ENCODE measurements at places on chromosomes 5 and 9.

DNA sequence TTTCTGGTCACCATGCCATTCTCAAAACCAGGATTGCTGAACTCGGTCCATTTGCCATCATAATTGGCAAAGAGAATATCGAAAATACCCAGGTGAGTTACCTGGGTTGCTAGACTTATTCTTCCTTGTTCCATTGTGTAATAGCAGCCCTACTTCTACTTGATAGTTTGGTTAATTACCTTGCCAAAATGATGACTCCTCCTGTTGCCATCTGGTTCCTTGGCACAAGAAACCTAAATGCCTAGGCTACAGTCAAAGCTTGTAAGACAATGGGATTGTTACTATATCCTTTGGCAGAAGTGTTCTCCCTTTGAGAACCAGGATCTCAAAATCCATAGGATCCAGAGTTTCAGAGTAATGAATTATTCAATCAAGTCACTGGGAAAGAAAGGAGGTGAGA is 373.2 kb upstream of the ACTBL2 start:
- no peak for DNase-seq

DNA sequence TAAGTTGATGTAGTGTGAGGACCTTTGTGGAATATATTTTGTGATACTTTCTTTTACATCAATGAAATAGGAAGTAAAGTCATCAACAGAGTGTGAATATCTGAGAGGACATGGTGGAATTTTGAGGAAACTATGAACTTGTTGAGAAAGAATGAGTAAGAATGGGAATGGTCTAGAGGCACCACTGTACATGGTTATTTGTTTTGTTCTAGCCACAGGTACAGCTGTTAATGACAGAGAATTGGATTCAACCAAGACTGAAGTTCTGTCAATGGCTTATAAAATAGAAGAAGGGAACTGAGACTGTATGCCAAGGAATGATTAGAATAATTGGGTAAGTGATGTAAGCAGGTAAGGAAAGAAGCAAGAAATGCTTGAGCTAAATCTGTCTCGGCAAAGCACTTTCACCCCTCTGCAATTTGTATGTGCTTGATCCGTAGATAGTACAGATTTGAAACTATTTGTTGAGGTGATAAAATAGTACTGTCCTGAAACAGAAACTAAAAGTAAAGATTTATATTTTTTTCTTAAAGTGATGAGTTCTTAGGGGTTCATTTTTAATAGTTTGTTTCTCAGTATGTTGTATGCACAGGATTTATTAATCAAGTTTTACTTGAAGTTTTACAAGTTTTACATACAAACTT is 468.8 kb upstream of the SMC2 start:
- DNase-seq, result no peak

DNA sequence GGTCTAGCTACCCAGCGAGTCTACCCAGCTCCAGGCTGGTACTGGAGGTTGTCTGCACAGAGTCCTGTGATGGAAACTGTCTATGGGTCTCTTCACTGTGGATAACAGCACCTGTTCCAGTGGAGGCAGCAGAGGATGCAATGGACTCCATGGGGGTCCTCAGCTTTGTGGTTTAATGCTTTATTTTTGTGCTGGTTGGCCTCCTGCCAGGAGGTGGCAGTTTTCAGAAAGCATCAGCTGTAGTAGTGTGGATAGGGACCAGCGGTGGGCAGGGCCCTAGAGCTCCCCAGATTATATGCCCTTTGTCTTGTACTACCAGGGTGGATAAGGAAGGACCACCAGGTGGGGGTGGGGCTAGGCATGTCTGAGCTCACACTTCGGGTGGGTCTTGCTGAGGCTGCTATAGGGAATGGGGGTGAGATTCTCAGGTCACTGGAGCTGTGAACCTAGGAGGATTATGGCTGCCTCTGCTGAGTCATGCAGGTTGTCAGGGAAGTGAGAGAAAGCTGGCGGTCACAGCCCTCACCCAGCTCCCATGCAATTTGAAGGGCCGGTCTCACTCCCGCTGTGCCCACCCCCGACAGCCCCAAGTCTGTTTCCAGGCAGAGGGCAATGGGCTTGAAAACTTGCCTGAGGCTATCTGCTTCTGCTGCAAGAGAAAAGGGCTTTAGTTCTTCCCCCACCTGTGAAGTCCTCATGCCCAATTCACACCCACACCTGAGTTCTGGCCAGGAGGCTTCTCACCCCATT is 397.1 kb downstream of the TLE1 start:
- no peak for DNase-seq

DNA sequence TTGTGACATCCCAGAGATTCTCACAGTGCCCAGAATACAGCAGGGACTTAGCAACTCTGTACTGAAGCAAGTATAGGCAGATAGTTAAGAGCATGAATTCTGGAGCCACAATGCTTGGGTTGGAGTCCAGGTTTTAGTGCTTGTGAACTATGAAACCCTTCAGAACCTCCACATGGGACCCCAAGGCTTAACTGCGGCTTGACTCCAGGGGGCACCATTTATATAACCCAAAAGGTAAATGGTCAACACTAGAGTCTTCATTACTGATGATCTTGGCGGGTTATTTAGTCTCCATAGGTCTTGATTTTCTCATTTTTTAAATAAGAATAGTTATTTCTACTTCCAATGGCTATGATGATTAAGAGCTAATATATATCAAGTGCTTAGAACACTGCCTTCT is 390.3 kb downstream of the TAF11L14 start:
- no peak for DNase-seq

- no peak for DNase-seq
These were observed 40.0 kb downstream of the PTGES start for GRCh38 chr9:129712634-129713401.

DNA sequence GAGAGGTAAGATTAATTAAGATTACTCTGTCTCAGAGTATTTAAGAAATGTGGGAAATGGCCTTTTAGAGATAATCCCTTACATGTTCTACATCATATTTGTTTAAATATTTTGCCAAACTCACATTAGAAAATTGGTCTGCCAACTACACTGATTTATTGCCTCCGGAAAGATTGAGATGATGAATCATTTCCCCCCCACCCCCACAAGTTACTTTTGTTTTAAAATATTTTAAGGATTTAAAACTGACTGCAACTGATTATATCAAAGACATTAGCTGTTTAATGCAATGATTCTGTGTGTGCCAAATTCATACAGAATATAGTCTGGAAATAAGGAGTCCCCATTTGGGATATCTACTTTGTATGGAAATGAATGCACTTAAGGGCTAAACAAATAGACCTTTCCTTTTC is 674.4 kb downstream of the PRR16 start:
- DNase-seq, result no peak

- peak; percentile 90 for DNase-seq
These were observed 49.9 kb upstream of the SLIT3 start for GRCh38 chr5:169350759-169351240.

DNA sequence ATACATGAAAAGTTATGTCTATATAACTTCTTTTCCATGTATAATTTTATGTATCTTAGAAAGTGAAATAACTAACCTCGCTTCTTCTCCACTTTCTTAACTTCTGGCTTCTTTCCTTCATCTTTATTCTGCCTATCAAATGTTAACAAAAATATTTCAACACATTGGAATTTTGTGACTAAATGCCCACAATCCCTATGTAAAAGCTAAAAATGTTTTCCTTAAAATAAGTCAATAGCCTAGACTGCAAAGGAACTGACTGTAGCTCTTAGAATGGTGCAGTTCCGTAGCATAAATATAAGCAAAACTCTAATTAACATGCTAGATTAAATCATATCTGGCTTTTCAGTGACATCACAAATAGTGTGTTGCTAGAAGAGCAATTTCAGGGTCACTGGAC is 40.9 kb downstream of the PSIP1 start:
- no peak for DNase-seq

DNA sequence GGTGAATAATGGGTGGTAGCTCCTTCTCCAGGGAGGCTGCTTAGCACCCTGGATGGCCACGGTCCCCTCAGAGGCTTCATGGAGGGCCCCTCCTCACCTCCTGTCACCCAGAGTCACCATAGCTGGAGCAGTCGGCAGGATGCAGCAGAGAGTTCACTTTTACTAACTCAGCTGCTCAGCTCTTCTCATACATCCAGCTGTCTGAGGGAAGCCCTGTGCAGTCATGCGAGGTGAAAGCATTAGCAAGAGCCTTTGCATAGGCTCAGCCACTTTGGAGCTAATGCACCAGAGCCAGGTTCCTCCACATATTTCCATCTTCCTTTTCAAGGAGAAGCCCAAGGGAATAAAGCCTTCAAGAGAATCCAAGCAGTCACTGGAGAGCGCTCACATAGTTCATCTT is 499.2 kb downstream of the BNC2 start:
- DNase-seq, result peak; percentile 8

DNA sequence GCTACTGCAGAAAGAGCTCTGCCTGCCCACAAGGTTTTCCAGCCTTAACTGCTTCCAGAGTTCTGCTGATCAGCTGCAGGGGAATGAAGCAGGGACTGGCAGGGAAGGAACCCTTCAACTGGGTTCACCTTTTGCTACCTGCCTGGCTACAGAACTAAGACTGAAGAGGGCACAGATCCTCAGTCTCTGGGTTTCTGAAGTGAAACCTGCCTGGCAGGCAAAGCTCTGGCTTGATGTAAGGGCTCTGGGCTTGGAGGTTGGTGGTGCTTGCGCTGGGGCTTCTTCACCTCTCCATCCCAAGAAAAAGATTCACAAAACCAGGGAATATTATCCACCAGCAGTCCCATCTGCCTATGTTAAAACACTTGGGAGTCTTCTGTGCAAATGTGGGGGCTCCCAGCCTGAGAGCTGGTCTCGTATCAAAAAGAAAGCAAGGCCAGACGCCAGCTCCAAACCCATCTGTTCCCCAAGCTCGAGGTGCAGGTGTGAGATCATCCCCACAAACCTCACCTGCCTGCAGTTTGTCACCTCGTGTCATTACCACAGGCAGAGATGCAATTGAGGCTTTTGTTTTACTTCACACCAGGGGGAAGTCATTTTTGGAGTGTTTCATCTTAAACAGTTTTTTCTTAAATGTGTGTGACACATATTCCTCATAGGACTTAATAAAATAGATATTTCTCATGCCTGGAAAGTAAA is 58.3 kb downstream of the BNC2 start:
- DNase-seq, result no peak

GRCh38 chr5:95440825-95441224 is 49.7 kb downstream of the FAM81B start:
- no peak for DNase-seq

DNA sequence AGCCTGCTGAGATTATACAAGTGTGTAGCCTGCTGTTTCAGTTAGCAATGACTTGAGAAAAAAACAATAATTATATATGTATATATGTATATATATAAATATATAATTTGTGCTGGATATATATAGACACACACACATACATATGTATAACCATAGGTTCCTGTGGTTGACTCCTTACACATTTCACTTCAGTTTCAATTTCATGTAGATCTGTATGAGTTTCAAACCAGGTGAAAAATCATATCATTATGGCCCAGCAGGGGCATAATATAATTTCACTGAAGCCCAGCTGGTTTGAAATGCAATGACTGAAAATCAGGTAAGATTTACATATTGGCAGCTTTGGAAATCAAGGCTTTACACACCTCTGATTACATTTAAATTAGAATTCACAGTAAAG is 690.4 kb upstream of the CDH18 start:
- no peak for DNase-seq

GRCh38 chr9:108766626-108767161 is 89.1 kb downstream of the ACTL7B start:
- no peak for DNase-seq

DNA sequence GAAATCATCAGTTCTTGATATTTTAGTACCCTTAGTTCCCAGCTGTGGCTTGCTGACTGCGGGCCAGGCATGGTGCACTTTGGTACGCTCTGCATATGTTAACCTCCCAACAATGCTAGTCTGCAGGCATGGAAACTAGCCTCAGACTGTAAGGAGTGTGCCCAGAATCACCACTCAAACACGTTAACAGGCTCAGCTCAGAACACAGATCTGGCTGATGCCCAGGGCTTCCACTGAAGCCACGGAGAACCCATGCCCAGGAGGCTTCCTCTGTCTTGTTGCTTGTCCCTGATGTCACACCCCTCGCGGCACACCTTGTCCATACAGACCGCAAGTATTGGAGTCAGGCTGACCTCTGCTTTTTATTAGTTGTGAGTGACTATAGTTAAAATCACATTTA is 187.2 kb upstream of the OTULINL start:
- DNase-seq, result no peak

GRCh38 chr9:113873446-113873845 is 2.7 kb upstream of the ZNF618 start:
- DNase-seq, result no peak

GRCh38 chr9:100309992-100310391 is 42.8 kb downstream of the TEX10 start:
- no peak for DNase-seq

- DNase-seq, result peak; percentile 64
These were observed 17.6 kb upstream of the MUSK start for GRCh38 chr9:110650991-110651411.

DNA sequence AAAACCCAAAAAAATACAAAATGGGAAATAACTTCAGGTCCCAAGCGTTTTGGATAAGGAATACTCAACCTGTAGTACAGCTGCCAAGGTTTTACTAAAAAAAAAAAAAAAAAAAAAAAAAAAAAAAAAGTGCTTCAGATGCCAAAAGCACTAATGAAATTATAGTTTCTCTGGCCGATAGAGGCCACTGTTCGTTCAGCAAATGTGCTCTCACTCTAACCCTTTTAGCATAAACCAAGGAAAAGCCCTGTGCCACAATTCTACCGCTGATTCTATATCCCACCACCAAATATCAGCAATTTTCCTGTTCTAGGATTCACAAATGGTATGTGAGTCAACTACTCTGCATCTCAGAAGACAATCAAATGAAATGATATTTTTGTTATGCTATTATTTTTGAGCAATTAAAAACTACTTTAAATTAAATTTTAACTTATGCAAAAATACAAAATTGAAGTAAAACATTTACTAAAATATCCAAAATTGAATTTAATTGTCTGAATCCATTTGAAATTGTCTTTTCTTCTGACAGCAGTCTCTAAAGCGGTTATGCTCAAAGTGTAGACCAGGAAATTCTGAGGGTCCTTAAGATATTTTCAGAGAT is 79.8 kb downstream of the RICTOR start:
- DNase-seq, result peak; percentile 38

DNA sequence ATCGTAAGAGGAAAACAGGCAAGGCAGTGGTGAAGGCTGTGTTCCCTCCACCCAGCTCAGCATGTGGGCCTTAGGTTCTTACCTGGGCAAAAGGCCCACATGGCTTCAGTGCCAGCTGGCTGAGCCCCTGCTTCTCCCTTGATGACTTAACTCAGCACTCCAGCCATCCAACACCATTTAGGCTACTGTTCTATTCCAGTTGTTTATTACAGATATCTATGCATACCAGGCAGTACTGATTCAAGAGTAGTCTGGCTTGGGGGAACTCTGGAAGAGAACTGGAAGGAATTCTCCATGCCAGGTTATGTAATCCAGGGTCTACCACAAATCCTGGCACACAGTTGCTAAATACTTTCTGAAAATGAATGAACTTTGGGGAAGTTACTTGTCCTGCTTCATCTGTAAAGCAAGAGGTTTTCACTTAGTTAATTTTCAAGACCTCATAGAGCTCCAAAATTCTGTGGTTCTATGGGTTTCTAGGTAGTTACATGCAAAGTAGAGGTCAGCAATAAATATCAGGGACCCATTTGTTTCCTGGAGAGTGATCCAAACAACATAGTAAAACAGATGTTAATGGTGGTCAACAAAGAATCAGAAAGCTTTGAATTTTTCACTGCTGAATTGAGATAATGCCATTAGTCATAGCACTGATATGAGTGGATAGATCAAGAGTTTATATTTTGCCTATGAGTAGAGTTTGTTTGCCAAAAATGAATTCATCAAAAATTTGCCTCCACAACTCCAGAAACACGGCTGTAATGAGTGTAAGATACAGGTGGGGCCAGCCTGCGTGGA is 88.2 kb upstream of the OSMR start:
- no peak for DNase-seq
